Uterus (tissue), 4 donors: ENCODE measurements at places on chromosomes 7 and 10.

GRCh38 chr7:116632384-116632783 lies 39.6 kb upstream of the MET start:
- no peak for DNase-seq

- no peak for DNase-seq
Measured at GRCh38 chr10:52965509-52965908, 192.9 kb upstream of the MBL2 start.

DNA sequence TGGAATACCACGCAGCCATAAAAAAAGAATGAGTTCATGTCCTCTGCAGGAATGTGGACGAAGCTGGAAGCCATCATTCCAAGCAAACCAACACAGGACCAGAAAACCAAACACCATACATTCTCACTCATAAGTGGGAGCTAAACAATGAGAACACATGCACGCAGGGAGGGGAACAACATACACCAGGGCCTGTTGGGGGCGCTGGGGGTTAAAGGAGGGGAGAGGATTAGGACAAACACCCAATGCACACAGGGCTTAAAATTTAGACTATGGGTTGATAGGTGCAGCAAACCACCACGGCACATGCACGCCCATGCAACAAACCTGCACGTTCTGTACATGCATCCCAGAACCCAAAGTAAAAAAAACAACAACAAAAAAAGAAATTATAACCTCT lies 23.3 kb downstream of the RNF133 start:
- DNase-seq, result no peak

- no peak for DNase-seq
Measured at GRCh38 chr7:45028138-45028919, 28.3 kb downstream of the CCM2 start.

DNA sequence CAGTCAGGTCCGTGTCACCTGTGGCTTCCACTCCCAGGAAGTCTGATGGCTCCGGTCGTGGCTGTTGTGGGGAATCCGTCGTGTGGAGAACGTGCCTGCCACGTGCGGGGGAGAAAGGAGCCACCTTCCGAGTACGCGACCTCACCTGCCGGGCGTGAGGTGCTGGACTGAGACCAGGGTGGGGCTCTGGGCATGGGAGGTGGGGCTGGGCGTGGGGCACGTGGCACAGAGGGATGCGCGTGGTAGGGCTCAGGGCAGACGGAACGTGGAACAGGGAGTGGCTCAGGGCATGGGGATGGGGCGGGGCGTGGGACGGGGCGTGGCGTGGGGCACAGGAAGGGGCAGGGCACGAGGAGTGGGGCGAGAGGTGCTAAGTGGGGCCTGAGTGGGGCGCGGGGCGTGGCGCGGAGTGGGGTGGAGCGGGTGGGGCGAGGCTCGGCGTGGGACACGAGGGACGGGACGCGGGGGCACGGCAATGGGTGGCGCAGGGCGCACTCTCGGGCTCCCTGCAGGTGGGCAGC lies 64.8 kb downstream of the C10orf143 start:
- no peak for DNase-seq

DNA sequence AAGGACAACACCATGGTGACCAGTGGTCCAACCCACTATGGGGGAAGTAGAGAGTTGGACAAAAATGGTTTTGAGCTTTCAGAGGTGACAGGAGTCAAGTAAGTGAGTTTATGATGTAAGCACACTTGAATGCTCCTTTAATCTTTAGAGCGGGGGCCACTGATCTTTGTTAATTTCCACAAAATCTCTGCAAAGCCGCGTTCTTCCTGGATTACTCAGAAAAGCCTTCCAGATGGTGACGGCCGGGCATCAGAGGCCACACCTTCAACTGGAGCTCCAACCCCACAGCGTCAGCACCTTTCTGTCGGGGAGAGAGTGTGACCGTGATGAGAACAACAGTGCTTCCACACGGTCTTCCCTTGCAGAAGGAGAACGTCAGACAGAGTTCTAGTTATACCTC lies 35.2 kb upstream of the KLF6 start:
- no peak for DNase-seq

DNA sequence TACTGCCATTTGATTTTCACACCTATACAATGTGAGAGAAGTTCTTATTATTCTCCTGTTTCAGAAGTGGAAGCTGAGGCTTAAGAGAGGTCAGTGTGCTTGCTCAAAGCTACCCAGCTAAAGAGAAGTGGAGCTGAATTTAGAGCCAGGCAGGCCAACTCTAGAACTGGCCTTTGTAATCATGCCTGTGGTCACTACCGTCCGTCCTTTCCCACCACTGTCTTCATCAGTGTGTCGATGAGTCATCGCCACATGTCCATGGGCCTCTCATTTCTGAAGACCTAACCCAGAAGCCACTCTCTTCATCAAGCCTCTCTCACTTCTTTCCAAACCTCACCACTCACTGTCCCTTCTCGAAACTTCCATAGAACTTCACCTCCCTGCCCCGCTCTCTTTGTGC lies 237.8 kb downstream of the KIAA1217 start:
- DNase-seq, result no peak

- peak; percentile 59 for DNase-seq
Measured at GRCh38 chr10:117663750-117664149, 121.2 kb downstream of the EMX2 start.

- no peak for DNase-seq
Measured at GRCh38 chr7:128201067-128201689, 39.9 kb upstream of the LEP start.

GRCh38 chr7:126840869-126841268 lies 411.9 kb downstream of the GRM8 start:
- DNase-seq, result no peak
